ENCODE measurements at places on chromosomes 7 and 10. TPM values are rescaled to one million over a fixed set of nuclear protein-coding genes. Genes with fewer than 3 reads are reported as not detected.

The ABCB4 gene
- 12.5 TPM for polyA plus RNA-seq

The CALML3 gene
- polyA plus RNA-seq: not detected

The TIAL1 gene
- 13.6 TPM for polyA plus RNA-seq

The GJD4 gene
- polyA plus RNA-seq: not detected

The PNLIPRP2 gene
- not detected for polyA plus RNA-seq

The EBLN1 gene
- polyA plus RNA-seq: not detected

The CYP2C18 gene
- not detected for polyA plus RNA-seq

The EBF3 gene
- not detected for polyA plus RNA-seq

The KCND2 gene
- not detected for polyA plus RNA-seq

The CFAP70 gene
- 0.43 TPM for polyA plus RNA-seq

The TMEM130 gene
- polyA plus RNA-seq: not detected

The CALHM3 gene
- polyA plus RNA-seq: not detected

The HOXA1 gene
- polyA plus RNA-seq: 0.24 TPM

The LRRTM3 gene
- not detected for polyA plus RNA-seq

The TCF7L2 gene
- polyA plus RNA-seq: 0.43 TPM

The ADK gene
- polyA plus RNA-seq: 196 TPM

The CYP17A1 gene
- polyA plus RNA-seq: 0.09 TPM

The OPALIN gene
- polyA plus RNA-seq: not detected

The TBX20 gene
- polyA plus RNA-seq: not detected

The CPA5 gene
- polyA plus RNA-seq: not detected

The TDRD1 gene
- not detected for polyA plus RNA-seq

The C7orf57 gene
- polyA plus RNA-seq: not detected

The SYCE1 gene
- polyA plus RNA-seq: not detected

The ELAPOR2 gene
- polyA plus RNA-seq: 4.2 TPM

The KCNIP2 gene
- 14.5 TPM for polyA plus RNA-seq

The KRIT1 gene
- polyA plus RNA-seq: 15.6 TPM

The MORN4 gene
- polyA plus RNA-seq: 2.1 TPM

The CCDC172 gene
- polyA plus RNA-seq: not detected

The ZNF239 gene
- 1.5 TPM for polyA plus RNA-seq

The AVPI1 gene
- polyA plus RNA-seq: 3.3 TPM

The MUC3A gene
- polyA plus RNA-seq: not detected

The PRKG1 gene
- polyA plus RNA-seq: 0.36 TPM

The PRPS1L1 gene
- not detected for polyA plus RNA-seq

The GPR22 gene
- not detected for polyA plus RNA-seq

The MPP7 gene
- polyA plus RNA-seq: 2.3 TPM

The PTN gene
- not detected for polyA plus RNA-seq

The MBL2 gene
- polyA plus RNA-seq: not detected

The SUN3 gene
- polyA plus RNA-seq: not detected

The TCERG1L gene
- polyA plus RNA-seq: not detected

The JAZF1 gene
- polyA plus RNA-seq: 13.7 TPM

The MKI67 gene
- polyA plus RNA-seq: 0.59 TPM

The HOXA9 gene
- 0.20 TPM for polyA plus RNA-seq

The TMEM236 gene
- polyA plus RNA-seq: not detected

The FGL2 gene
- 23.7 TPM for polyA plus RNA-seq

The PNLIP gene
- polyA plus RNA-seq: not detected

The ACSM6 gene
- not detected for polyA plus RNA-seq

The ASCC1 gene
- polyA plus RNA-seq: 24.8 TPM

The SH2D4B gene
- polyA plus RNA-seq: not detected

The TRIM74 gene
- 0.66 TPM for polyA plus RNA-seq

The LRRD1 gene
- not detected for polyA plus RNA-seq

The FGFBP3 gene
- polyA plus RNA-seq: 2.2 TPM

The ASB10 gene
- not detected for polyA plus RNA-seq

The ZNF488 gene
- not detected for polyA plus RNA-seq

The MACROH2A2 gene
- polyA plus RNA-seq: not detected

The IFIT1B gene
- not detected for polyA plus RNA-seq

Data from IgD-negative memory B cell (primary cell).